SHP77 treated with DMSO at 0.1 percent for 48 hours (cell line): ENCODE measurements at places on chromosomes 12 and 14.

GRCh38 chr14:65079201-65079600 is 23.1 kb downstream of the MAX start:
- no peak for DNase-seq

- DNase-seq: no peak
Observed at GRCh38 chr12:131642771-131643170, 68.1 kb upstream of the SFSWAP start.

GRCh38 chr12:122870867-122871664 is 24.9 kb downstream of the VPS37B start:
- no peak for DNase-seq

- DNase-seq: no peak
Observed at GRCh38 chr14:77580964-77581505, 35.4 kb downstream of the SPTLC2 start.
